Progenitor cell of endocrine pancreas (in vitro differentiated cells): ENCODE measurements at places on chromosomes 6 and 20. TPM values are rescaled to one million over a fixed set of nuclear protein-coding genes. Genes with fewer than 3 reads are reported as not detected.

HINT3 gene
- 20.7 and 20.9 TPM in 2 replicates for total RNA-seq

HTR1E gene
- 0.13 TPM in 1 of 2 replicates, not detected in the other for total RNA-seq

PARD6B gene
- 29.7 and 32.9 TPM in 2 replicates for total RNA-seq

- no peak overlapping the region for H3K27ac ChIP-seq
- no peaks in the 10 kb centered on the region for H3K36me3 ChIP-seq
- peaks cover 12% of the 10 kb centered on the region for H3K4me1 ChIP-seq
Measured at GRCh38 chr6:130364224-130364780, 1.5 kb upstream of the TMEM200A start.

GRCh38 chr6:44072452-44072958 is 54.7 kb downstream of the MRPL14 start:
- peak overlapping the region; percentile 86 for H3K4me3 ChIP-seq
- DNase-seq = no peak
- H3K36me3 ChIP-seq = no peaks in the 10 kb centered on the region
- H3K27ac ChIP-seq = no peak overlapping the region
- peaks cover 22% of the 10 kb centered on the region for H3K27me3 ChIP-seq
- H3K4me1 ChIP-seq = peaks cover 11% of the 10 kb centered on the region

GRCh38 chr20:15976047-15976736 is 597.1 kb downstream of the KIF16B start:
- DNase-seq = no peak
- no peak overlapping the region for H3K4me3 ChIP-seq
- no peak overlapping the region for H3K27ac ChIP-seq
- H3K4me1 ChIP-seq = peaks cover 4% of the 10 kb centered on the region
- no peaks in the 10 kb centered on the region for H3K27me3 ChIP-seq

GRCh38 chr20:47762699-47763268 is 22.5 kb downstream of the SULF2 start:
- H3K4me1 ChIP-seq = peaks cover 18% of the 10 kb centered on the region
- H3K4me3 ChIP-seq = no peak overlapping the region
- peaks cover 10% of the 10 kb centered on the region for H3K36me3 ChIP-seq
- peaks cover 20% of the 10 kb centered on the region for H3K27me3 ChIP-seq
- no peak overlapping the region for H3K27ac ChIP-seq

DNA sequence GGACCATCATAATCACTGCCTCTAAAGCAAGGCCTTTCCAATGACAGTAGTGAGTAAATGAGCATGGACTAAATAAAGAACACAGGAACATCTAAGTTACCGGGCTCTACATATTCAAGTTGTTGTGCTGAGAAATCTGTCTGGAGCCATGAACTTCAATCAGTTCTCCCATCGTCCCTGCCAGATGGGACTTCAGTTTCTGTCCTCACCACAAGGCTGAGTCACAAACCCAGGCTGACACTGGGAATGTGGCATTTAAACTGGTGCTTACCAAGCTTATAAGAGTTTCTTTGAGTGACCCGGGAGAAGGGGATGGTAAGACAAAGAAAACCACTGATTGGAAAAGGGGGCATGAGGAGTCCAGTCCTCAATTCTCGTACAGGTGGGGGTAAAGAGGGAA is 497.0 kb downstream of the MAFB start:
- H3K4me1 ChIP-seq = peaks cover 4% of the 10 kb centered on the region
- H3K27ac ChIP-seq = no peak overlapping the region
- DNase-seq = no peak
- H3K36me3 ChIP-seq = no peaks in the 10 kb centered on the region

GRCh38 chr20:10647471-10647870 is 26.3 kb downstream of the JAG1 start:
- peaks cover 49% of the 10 kb centered on the region for H3K36me3 ChIP-seq
- H3K4me1 ChIP-seq = peaks cover 10% of the 10 kb centered on the region
- H3K4me3 ChIP-seq = no peak overlapping the region
- H3K27ac ChIP-seq = peak overlapping the region; percentile 75

- H3K4me1 ChIP-seq = peaks cover 11% of the 10 kb centered on the region
- no peak for DNase-seq
- no peak overlapping the region for H3K27ac ChIP-seq
- H3K27me3 ChIP-seq = no peaks in the 10 kb centered on the region
Measured at GRCh38 chr6:26205625-26206574, 118.7 kb downstream of the HFE start.
